Urothelium cell line (cell line): ENCODE measurements at places on chromosomes 6 and 20.

GRCh38 chr20:57069442-57069841 is 197.0 kb downstream of the BMP7 start:
- DNase-seq = no peak

- peak; percentile 25 for DNase-seq
Observed at GRCh38 chr20:10469599-10469998, 34.5 kb downstream of the SLX4IP start.

- DNase-seq = no peak
Observed at GRCh38 chr6:27812078-27812804, 100.0 kb downstream of the OR2B2 start.

- no peak for DNase-seq
Observed at GRCh38 chr6:27149150-27149549, 98.4 kb upstream of the PRSS16 start.

DNA sequence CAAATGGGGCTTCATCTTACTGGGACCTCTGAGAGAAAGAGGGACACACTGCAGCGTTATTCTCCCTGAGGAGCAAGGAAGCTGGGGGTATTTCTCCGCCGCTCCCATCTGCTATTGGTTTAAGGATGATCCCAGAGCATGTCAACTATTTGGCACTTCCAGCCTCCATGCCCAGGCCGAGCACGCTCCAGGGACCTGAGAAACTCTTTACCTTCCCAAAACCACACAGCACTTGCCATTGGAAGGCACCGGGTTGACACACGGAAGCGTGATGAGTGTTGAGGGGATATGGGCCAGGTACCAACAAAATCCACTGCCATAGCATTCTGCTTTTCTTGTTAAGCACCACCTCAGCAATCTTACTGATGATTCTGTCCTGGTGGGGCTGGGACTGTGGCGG is 92.4 kb upstream of the SLC24A3 start:
- no peak for DNase-seq

- no peak for DNase-seq
Observed at GRCh38 chr20:60751826-60752225, 500.2 kb upstream of the CDH4 start.

DNA sequence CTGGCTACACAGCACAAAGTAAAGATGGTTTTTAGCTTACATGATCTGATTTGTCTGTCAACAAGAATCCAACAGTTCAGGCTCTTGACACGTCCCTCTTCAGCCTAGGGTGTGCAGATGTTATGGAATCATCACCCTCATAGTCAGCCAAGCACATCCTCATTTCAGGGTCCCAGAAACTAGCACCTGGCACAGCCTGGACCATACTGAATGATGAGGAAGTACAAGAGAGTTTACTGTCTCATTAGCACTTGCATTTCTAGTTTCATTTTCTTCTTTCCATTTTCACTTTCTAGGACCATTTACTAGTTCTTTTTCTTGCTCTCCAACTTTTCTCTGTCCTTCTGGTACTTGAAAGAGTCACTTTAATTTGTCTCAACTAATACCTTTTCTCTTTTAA is 6.5 kb downstream of the RIPOR2 start:
- no peak for DNase-seq

- no peak for DNase-seq
Observed at GRCh38 chr6:147949981-147950622, 392.5 kb upstream of the SASH1 start.

DNA sequence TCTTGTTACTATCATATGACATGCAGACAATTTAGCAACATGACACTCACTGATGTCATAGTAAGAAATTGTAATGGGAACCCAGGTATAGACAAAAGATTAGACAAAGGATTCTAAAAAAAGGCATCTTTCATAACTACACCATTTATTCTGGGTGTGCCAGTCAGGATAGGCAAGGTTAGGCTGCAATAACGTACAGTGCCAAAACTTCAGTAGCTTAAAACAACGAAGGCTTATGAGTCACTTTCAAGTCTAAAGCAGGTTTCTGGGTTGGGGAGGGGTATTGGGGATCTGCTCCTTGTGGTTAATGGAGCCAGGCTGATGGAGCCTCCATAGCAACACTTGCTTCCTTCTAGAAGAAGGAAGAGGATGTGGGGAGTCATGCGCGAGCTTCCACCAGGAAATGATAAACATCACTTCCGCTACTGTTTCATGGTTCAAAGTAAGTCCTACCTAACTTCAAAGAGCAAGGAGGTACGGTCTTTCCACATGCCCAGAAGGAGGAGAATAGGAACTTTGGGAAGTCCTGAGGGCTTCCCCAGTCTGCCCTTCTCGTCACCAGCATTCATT is 2.0 kb upstream of the GTSF1L start:
- no peak for DNase-seq

GRCh38 chr6:148342350-148343046 is at the start of gene SASH1:
SASH1 (plus strand) TSS chr6:148342838; CDS start chr6:148343068, 230 bp downstream.
- peak; percentile 67 for DNase-seq

GRCh38 chr20:62606551-62607201 is 35.6 kb upstream of the SLCO4A1 start:
- peak; percentile 73 for DNase-seq

GRCh38 chr6:18022398-18023231 is 35.2 kb upstream of the KIF13A start:
- peak; percentile 71 for DNase-seq

GRCh38 chr6:144063246-144063743 is 32.1 kb downstream of the SF3B5 start:
- no peak for DNase-seq

DNA sequence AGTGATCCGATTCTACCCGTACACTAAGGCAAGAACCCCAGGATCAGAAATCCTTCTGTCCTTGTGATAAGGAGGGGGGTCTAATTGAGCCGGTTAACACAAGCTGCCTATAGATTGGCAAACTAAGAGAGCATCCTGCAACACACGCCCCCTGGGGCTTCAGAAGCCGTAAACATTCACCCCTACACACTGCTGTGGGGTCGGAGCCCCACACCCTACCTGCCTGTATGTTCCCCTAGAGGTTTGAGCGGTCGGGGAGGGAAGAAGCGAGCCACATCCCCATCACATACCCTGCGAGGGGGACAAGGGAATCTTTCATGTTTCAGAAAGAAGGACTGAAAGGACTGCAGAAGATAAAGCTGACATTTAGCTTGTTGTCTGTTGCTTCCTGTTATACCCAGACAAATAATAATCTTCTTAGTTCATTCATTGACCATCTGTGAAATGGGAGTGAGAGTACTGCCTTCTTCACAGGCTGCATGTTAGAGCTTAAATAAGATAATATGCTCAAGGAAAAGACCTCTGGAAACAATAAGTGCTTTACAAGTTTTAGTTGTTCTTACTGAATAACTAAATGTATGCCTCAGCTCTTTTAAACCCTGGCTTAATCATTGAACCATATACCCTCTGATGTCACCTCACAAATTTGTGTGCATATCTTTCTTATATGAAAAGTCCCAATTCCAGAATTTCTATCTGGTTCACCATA is 74.2 kb upstream of the RNF217 start:
- DNase-seq = no peak

- DNase-seq = no peak
Observed at GRCh38 chr6:134138226-134138975, 86.0 kb upstream of the SLC2A12 start.

GRCh38 chr6:137666202-137666774 is 172.1 kb upstream of the OLIG3 start:
- no peak for DNase-seq

GRCh38 chr6:36285187-36285671 is 15.4 kb downstream of the PNPLA1 start:
- no peak for DNase-seq

DNA sequence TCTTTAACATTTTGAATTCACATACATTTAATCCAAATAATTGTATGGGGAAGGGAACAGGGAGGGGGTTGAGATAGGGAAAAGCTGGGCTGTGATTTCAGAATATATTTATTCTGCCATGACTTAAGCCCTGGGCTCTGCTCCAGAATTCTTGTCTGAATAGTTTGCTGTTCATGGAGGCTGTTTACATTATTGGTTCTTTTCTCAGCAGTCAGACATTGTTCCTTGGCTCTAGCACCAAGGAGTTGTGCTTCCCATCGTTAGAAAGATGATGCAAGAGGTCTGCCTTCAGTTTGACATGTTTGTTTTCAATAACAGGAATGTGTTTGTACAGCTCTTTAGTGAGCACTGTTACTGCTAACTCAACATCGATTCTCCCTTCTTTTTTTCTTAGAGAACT is 198.8 kb upstream of the CDYL start:
- no peak for DNase-seq

GRCh38 chr20:32070690-32071213 is 18.7 kb downstream of the HCK start:
- DNase-seq = no peak

DNA sequence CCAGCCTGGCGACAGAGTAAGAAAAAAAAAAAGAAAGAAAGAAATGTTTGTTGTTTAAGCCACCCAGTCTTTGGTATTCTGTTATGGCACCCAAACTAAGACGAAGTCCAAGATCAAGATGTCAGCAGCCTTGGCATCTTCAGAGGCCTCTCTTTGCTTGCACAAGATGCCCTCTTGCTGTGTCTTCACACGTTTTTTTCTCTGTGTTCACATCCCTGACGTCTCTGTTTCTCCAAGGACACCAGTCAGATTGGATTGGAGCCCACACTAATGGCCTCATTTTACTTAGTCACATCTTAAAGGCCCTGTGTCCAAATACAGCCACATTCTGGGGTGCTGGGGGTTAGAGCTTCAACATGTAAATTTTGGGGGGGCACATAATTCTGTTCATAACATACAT is 380.9 kb downstream of the GJA1 start:
- DNase-seq = no peak

DNA sequence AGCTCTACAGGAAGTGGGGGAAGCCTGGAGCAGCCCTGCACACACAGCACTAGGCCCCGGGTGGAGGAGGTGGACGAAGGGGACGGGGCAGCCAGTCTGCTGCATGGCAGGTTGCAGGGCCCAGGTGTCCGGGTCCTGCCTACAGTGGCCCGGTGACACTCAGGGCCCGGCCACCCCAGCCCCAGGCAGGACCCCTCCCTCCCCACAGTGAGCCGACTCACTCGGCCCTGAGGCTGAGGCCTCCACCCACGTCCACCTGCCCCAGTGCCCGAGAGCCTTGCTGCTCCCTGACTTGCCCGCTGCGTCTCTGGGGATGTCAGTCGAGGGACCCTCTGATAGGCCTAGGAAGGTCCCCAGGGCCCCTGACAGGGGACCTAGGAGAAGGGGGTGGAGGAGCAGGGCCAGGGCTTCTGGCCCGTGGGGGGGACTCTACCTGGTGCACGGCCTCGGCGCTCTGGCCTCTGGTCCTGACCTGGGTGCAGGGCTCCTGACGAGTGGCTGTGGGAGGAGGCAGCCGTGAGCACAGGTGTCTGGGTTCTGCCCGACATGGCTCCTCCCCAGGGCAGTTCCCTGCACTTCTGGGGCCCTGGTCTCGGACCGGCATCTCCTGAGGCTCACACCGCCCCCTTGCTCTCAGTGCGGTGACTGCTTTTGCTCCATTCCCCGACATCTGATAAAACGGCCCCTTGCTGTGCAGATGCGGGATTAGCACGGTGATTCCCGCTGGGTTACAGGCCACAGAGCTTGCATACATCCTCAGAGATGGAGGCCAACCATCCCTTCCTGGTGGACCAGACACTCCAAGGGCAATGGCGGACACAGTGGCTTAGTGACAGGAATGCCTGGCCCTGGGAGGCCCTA is 20.1 kb downstream of the FRMD1 start:
- DNase-seq = no peak

GRCh38 chr6:166507809-166508564 is 78.5 kb downstream of the RAMACL start:
- DNase-seq = no peak

DNA sequence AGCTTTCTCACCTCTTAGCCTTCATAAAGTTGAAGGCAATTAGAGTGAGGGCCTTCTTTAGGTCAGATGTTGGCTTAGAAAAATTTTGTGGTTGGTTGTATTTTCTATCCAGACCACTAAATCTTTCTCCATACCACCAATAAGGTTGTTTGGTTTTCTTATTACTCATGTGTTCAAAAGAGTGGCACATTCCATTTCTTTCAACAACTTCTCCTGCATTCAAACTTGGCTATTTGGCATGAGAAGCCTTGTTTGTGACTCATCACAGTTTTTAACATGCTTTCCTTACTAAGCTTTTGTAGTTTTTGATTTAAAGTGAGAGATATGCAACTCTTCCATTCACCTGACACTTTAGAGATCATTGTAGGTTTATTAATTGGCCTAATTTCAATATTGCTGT is 949.6 kb downstream of the TBC1D32 start:
- no peak for DNase-seq

- DNase-seq = no peak
Observed at GRCh38 chr6:16540804-16541752, 220.2 kb downstream of the ATXN1 start.

DNA sequence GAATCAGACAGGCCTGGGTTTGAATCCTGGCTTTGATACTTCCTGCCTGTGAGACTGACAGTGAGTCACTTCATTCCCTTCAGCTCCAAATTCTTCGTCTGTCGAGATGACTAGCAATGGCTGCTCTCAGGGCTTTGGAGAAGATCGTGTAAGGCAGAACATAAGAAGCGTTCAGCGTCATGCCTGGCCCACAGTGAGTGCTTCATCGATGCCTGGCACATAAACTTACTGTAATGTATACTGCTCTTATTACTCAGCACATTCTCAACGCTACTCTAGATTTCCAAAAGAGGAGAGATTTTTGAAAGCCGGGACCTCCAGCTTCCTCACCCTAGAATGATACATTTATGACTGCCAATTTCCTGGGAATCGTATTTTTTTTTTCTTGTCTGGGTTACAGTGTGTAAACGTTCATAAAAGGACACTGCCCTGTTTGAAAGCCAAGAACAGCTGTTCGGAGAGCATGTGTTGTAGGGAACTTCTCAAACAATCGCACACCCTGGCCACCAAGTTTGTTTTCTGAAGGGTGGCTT is 16.2 kb upstream of the BCAS1 start:
- DNase-seq = no peak

DNA sequence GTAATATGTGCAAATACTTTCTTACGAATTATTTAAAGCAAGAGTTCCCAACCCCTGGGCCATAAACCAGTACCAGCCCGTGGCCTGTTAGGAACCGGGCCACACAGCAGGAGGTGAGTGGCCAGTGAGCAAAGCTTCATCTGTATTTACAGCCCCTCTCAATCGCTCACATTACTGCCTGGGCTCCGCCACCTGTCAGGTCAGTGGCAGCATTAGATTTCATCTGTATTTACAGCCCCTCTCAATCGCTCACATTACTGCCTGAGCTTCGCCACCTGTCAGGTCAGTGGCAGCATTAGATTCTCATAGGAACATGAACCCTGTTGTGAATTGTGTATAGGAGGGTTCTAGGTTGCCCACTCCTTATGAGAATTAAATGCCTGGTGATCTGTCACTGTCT is 142.0 kb downstream of the RNASET2 start:
- no peak for DNase-seq

DNA sequence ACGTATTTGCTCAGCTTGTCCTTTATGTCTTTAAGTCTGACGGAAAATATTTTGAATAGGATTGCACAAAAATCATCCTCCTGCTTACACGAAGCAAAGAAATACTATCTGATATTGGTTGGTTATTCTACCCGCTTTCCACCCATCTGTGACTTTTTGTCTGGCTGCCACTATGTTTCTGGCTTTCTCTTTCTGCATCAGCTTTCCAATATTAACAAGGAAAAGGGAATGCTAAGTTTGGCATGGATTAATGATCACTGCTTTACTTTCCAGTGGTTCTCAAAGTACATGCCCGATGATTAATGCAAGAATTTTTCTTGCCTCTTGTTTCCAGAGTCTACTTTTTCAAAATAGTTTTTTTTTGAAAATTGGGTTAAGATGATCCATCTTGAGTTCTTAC is 57.0 kb downstream of the RNF144B start:
- no peak for DNase-seq
